ENCODE measurements at places on chromosomes 2 and 18. TPM values are rescaled to one million over a fixed set of nuclear protein-coding genes. Genes with fewer than 3 reads are reported as not detected.
A peak's percentile ranks its signal among the peaks of the same experiment; 100 is the strongest.

- no peak for DNase-seq
- no peaks in the 10 kb centered on the region for H3K36me3 ChIP-seq
- H3K27ac ChIP-seq, result no peak overlapping the region
- no peaks in the 10 kb centered on the region for H3K4me1 ChIP-seq
- H3K27me3 ChIP-seq, result no peaks in the 10 kb centered on the region
These were observed 91.6 kb downstream of the DNER start for GRCh38 chr2:229622495-229623355.

- H3K4me1 ChIP-seq, result peaks cover 8% of the 10 kb centered on the region
- H3K36me3 ChIP-seq, result peaks cover 24% of the 10 kb centered on the region
- H3K27me3 ChIP-seq, result no peaks in the 10 kb centered on the region
- no peak for DNase-seq
- H3K27ac ChIP-seq, result no peak overlapping the region
- H3K4me3 ChIP-seq, result no peak overlapping the region
These were observed 39.0 kb upstream of the STRN start for GRCh38 chr2:37005118-37005868.

GRCh38 chr2:11738589-11739436 is 7.6 kb upstream of the LPIN1 start:
- H3K4me3 ChIP-seq, result no peak overlapping the region
- peaks cover 6% of the 10 kb centered on the region for H3K4me1 ChIP-seq
- no peaks in the 10 kb centered on the region for H3K36me3 ChIP-seq
- peak; percentile 51 for DNase-seq

DNA sequence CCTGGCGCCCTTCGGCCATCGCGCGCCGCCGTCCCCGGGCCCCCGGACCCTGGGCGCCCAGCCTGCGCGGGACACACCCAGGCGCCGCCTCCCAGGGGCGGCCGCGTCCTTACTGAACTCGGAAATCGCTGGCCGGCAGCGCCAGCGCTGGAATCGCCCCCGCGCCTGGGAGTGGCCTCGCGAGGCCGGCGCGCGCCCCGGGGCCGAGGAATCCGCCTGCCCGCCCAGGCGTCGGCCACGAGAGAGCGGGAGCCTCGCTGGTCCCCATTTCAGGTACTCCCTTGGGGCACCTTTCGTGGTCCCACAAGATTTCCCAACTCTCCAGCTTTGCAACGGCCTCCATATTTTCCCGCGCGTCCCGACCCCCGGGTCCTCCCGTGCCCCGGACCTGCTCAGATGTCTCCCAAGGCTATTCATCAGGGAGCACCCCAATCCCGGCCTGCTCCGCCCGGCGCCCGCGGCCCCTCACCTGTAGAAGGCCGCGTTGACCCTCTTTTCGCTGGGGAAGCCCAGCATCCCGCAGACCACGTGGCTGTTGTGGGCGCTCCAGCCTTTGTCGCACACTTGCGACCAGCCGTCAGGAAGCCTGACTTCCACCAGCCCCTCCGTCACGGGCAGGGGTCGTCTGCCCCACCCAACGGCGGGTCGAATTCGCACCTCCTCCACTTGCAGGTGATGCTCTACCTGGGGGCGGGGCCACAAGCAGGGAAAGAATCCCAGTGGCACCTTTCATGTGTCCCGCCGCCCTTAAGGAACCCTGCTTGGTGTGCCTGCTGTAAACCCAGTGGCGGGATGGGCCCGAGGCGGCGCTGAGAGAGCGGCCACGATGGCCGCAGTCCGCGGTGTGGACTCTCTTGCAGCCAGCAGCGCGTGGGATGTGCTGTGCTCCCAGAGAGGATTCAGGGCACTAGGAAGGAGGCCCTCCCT is 4.6 kb downstream of the LOXL3 start:
- H3K27me3 ChIP-seq, result peaks cover 8% of the 10 kb centered on the region
- H3K36me3 ChIP-seq, result no peaks in the 10 kb centered on the region
- H3K4me1 ChIP-seq, result peaks cover 28% of the 10 kb centered on the region

DNA sequence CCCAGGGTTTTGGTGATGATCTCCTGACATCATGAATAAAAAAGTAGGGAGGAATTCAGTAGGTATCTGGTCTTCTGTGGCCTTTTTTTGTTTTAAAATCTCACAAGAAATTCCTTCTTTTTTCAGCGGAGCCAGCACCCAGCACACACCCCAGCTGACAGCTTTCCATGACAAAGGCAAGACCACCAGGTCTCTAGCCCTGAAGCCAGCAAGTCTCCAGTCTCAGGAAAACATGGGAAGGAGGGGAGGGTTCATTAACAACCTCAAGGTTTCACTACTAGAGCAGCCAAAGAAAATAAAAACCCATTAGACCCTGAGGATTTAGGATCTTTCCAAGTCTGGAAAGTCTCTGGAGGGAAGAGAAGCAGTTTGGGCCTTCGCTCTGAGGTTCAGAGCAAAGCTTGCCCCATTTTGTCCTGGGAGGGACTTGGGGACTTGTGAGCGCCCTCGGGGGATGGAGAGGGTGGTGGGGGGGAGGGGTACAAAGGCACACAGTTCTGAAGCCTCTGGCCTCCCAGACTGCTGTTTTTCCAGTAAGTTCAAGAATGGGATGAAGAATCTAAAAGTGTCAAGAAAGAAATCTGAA is 9.0 kb downstream of the FOXI3 start:
- DNase-seq, result no peak
- H3K4me3 ChIP-seq, result no peak overlapping the region
- H3K36me3 ChIP-seq, result no peaks in the 10 kb centered on the region
- H3K4me1 ChIP-seq, result peaks cover 8% of the 10 kb centered on the region
- H3K27me3 ChIP-seq, result peaks cover 27% of the 10 kb centered on the region
- H3K27ac ChIP-seq, result no peak overlapping the region

The MAP3K20 gene
- total RNA-seq, result 33.7 TPM

All from mesothelial cell of epicardium (in vitro differentiated cells).